K562 (cell line): ENCODE measurements at places on chromosomes 3 and 15.

DNA sequence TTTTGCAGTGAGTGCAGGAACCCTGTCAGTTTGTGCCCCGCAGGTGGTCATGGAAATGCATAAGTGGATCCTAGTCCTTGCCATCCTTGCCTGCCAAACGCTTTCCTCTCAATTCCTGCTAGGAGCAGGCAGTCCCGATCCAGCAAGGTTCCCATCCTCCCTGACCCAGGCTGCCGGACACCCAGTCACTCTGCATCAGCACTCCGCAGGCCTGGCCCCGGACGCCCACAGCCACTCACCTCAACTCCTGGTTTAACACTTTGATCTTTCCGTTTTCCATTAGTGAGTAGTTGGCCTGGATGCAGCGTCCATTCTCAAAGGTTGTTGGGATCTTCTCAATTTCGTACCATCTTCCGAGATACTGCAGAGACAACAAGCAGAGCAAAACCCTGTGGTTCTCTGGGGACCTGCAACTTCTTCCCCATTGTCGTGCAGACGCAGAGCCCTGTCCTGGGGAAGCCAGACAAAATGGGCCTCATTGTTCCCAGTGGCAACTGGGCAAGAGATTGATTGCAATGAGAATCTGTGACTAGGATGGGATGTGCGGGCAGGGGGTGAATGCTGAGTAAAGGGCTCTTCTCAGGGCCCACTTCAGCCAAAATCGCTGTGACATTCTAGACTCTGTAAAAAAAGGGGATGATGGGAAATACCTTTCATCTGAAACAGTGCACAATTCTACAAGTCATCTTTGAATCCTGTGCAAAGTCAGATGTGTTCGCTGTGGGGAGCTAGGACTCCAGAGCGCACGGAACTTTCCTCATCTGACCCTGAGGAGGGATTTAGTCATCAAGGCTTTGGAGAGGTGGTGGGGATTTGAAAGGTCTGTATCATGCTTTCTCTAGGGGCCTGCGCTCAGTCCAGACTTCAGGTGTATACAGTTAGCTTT, 9.9 kb downstream of the APOD start:
- DNase-seq = no peak

DNA sequence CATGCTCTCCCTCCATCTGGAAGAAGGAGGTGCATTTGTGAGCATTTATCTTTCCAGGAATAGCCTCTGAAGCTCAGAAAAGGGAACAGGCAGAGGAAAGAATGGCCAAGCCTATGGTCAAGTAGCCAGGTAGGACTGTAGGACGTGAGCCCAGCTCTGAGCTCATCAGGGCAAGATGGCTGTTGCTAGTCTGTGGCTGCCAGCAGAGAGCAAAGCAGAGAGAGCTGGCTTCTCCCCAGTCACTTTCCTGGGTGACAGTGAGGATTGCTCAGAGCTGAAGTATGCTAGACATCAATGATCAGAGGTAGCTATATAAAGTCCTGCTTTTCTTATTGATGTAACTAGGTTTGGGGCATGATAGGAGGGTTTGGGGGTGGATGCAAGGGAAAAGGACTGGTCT, 146.1 kb upstream of the SLC24A5 start:
- no peak for DNase-seq

DNA sequence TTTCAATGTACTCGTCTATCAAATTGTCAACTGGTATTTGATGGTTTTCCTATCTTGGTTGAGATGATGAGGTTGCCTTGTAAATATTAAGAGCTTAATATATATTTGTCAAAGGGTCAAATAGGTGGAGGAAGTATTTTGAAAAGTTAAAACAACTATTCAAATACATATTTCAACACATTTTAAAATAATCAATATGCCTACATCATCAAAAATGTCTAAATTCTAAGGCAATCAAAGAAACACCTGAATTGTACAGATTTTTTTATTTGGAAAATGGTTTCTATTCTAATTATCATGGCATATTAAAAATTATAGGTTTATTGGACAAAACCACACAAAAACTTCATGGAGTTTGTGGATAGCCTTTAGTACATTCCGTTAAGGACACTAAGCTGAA, 461.4 kb upstream of the ONECUT1 start:
- no peak for DNase-seq

- DNase-seq = no peak
Observed at GRCh38 chr3:160673188-160673587, 3.8 kb upstream of the ARL14 start.

DNA sequence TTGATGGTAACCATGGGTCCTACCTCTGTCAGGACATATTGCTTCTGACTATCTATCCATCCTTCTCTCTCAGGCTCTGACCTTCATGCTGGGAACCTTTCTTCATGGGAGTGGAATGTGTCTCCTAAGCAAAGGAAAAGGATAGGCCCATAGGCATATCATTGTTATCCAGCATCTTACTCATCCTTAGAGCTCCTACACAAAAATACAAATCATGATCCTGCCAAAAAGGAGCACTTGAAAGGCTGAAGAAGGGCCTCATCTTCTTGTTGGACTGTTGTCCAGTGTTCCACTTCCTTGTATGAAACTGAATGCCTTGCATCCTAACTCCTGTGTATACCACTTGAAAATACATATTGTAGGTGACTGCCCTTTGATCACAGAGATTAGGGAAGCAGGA, 96.1 kb upstream of the SOX2 start:
- no peak for DNase-seq

DNA sequence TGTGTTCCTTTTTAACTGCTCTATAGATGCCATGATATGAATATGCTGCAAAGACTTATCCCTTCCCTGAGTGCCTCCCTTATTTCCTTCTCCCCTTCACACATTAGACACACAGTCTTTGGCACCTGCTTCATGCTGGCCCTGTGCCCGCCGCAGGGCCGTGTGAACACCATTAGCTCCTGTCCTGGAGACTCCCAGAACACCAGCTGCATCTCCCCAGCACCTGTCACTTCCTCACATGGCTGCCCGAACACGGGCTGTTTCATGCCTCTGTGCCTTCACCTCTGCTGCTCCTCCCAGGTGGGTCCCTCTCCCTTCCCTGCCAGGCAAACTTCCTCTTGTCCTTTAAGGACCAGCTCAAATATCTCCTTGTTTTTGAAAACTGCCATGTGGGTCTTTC, 40.5 kb upstream of the SEC13 start:
- no peak for DNase-seq

GRCh38 chr3:70943886-70944285, 631.4 kb upstream of the MDFIC2 start:
- no peak for DNase-seq

GRCh38 chr15:33278816-33279612, 31.8 kb upstream of the RYR3 start:
- DNase-seq = peak; percentile 6

DNA sequence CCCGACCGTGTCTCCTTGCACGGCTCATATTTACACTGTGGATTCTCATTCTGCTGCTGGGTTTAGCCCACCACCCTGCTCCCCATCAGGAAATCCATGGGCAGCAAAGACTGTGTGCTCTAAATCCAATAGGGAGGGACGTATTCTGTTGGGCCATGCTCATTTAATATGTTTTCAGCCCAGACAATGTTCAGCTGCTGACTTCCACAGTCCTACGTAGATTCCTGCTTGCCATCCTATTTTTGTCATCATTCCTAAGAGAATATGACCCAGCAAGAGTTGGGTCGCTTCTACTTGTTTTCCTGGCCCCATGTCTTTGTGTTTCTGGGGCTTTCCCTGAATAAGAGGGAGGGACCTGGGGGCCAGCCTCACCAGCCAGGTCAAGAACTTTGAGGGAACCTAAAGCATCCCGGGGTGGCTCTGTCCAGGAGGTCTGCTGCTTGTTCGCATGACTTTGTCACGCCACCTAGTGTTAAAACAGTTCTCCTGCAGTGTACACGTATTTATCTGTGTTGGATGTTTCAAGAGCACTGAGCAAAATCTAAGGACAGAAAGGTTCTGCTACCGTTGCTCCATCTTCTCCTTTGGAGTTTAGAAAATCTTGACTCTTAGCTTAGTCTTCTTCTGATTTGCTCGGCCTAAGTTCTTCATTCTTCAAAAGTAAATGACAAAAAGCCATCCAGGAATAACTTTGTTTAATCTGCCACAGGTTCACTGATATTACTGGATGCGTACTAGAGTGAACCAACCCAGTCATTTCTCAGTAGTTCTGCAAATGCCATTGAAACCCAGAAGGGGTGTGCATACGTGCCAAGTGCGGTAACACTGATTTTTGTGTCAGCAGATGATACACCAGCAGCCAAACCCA, 79.8 kb upstream of the NR2E3 start:
- DNase-seq = peak; percentile 55

GRCh38 chr15:68385671-68386586, 46.0 kb downstream of the ITGA11 start:
- no peak for DNase-seq

GRCh38 chr3:196968233-196969133, at the start of gene PIGZ:
Gene PIGZ, minus strand, starts transcription at chr3:196968833. Its CDS starts 16,802 bp downstream, at chr3:196952031.
- DNase-seq = peak; percentile 84

DNA sequence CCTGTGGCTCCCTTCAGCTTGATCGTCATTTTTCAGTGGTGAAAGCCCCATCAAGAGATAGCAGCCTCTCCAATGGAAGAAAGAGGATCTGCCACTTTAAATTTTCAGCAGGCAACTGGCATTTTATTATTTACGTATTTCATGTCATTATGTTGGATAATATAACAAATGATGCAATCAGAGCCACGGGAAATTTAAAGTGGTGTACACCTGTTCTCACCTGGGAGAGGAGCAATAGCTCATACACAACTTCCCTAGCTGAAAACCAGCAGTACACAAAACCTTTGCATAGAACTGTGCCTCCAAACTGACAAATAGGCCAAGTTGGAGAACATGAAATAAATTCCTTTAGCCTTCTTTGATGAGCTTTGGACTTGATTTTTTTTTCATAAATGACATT, 136.9 kb downstream of the SATB1 start:
- no peak for DNase-seq

DNA sequence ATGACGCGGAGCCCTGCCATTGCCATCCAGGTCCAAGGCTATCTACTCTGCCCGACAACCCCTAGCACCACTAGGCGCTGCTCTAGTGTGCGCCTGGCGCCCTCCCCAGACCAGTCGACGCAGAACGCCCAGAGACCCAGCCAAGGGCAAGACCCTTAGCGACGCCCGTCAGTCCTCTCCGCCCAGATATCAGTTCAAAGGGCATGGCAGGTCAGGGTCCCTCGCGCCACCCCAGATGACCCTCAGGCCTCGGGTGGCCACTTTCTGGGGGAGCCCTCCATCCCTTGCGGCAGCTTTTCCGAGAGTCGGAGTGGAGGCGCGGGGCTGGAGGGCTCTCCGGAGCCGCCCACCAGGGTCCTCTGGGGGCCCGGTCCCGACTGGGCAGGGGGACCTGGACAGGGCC, 371 bp upstream of the CLSTN2 start:
- DNase-seq = no peak
